Kidney capillary endothelial cell (primary cell): ENCODE measurements at places on chromosomes 2 and 18.

GRCh38 chr2:57450170-57450569 lies 596.4 kb upstream of the VRK2 start:
- no peak for DNase-seq

GRCh38 chr2:148947299-148947698 lies 72.3 kb downstream of the KIF5C start:
- no peak for DNase-seq

DNA sequence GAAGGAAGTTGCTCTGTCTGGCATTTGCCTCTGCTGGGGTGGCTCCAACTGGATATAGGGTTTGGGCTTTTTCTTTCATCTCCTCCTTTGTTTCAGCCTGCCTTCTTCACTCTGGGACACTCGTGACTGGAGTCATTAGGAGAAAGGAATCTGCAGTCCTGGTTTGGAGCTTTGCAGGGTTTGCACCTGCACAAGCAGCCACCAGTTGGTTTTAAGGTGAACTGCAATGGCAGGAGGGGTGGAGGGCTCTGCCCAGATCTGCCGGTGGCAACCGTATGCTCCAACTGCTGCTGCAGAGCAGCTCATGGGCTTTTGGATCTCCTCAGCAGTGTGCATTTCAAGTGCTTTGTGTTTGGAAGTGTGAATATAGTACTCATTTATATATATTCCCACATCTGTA lies 131.3 kb upstream of the MGAT5 start:
- no peak for DNase-seq

DNA sequence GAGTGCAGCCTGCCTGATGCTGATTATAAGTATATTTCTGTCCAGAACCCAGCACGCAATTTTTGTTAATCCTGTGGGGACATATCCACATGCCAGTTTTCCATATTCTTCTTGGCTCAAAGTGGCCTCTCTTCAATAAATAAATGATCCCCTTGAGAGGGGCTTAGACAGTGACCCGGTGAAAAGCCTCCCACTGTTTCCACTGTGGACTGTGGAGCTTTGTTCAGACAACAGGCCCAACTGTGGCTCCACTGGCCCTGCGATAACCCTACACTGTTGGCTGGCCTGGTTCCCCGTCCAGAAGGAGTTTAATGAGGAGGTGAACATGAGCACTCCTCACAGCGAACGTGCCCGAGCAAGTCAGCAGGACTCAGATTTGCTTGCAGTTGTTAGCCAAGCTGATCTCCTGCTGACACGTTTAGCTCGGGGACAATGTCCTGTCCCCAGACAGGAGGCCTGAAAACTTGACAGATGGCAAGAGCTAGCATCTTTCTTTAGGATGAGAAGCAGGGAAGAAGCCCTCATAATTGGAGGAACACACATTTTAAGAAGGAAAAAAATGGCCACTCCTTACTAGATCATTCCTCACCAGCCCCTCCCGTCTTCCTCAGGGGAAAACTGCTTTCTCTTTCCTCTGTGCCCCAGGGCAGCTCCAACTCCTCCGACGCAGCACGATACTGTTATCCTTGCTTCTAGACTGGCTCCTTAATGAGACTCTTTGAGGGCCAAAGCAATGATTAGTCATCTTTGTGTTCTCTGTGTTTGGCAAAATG lies 20.0 kb upstream of the MTCL1 start:
- no peak for DNase-seq

DNA sequence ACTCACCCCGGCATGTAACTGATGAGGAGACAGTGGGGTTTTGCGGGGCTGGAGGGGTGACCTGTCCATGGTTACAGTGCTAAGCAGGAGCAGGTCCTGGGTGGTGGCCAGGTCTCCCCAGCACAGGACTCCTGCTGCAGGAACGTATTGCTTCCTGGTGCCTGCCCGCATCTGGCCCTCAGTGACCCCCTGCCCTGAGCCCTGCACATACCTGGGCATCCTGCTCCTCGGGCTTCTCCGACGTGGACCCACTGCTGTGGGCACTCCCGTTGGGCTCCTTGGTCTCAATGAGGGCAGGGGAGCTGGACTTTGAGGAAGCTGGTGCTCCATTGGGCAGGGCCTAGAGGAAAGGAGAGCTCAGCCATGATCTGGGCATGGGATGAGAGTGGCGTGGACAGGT lies 43.5 kb downstream of the CENPO start:
- DNase-seq: no peak

DNA sequence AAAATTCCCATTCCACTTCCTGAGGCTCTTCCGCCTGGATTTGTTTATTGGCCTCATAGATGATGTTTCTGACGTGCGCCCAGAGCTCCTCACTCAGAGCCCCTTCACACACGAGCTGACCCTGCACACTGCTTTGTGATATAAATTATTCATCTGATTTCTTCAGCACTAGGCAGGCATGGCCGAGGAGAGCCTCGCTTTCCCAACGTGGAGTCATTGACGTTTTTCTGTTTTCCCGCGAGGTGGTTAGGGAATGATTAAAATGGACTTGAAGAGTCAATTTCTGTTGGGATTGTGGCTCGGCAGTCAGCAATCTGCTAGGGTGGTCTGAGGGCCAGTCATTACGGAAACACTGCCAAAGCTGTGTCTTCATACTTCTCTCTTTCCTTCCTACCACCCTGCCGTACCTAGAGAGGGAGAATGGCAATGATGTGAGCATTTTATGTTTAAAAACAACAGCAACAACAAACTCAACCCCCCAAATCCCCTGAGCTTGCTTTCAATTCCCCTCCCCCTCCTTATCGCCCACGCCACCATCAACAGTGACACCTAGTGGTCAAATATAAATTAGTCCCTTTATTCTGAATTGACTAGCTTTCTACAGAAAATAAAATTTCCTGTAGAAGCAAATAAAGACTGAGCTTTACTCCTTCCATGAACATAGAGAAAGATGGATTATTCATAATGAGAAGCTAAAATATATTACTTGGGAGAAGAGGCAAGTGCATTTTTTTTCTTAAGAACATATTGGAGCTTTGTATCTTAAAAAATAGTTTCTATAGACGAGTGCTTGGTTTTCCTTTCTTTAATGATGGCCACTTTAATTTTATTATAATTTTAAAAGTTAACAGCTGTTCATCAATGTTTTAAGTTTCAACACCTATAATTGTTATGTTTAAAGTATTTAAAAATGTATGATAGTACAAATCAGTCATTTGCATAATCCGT lies 285.1 kb downstream of the MTX2 start:
- DNase-seq: peak; percentile 90

GRCh38 chr2:148658807-148659722 lies 14.5 kb downstream of the EPC2 start:
- DNase-seq: peak; percentile 66
